ENCODE measurements at places on chromosomes 4 and X. TPM values are rescaled to one million over a fixed set of nuclear protein-coding genes. Genes with fewer than 3 reads are reported as not detected.

Gene CXCL11
- not detected for total RNA-seq

Gene KCNIP4
- not detected for total RNA-seq

Gene MYOZ2
- total RNA-seq = not detected

Gene CSAG2
- not detected for total RNA-seq

Gene CRMP1
- not detected for total RNA-seq

Gene UCP1
- not detected for total RNA-seq

Gene SOX3
- total RNA-seq = not detected

Gene MAGEB6
- total RNA-seq = not detected

Gene TRAPPC2
- total RNA-seq = 22.3 TPM

Data from CD4-positive, alpha-beta T cell (primary cell).